ENCODE measurements at places on chromosomes 13 and 19.

DNA sequence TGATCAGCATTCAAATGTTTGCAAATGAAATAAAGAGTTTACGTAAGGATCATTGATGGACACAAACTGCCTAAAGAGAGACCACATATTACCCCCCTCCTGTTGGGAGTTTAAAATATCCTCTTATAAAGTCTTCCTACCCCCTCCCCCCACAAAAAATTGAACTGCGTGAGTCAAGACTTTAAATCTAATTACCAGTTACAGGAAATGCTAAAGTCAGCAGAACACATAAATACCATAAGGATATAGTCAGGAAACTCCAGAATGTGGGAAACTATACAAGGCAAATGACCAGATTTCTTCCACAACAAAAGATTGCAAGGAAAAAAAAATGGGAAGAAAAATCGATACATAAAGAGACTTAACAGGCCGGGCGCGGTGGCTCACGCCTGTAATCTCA, 44.4 kb upstream of the FARP1 start:
- no peak for DNase-seq

- DNase-seq: no peak
Measured at GRCh38 chr19:782185-782877, 14.9 kb upstream of the PTBP1 start.

- no peak for DNase-seq
Measured at GRCh38 chr13:42101821-42102585, 53.6 kb downstream of the DGKH start.

DNA sequence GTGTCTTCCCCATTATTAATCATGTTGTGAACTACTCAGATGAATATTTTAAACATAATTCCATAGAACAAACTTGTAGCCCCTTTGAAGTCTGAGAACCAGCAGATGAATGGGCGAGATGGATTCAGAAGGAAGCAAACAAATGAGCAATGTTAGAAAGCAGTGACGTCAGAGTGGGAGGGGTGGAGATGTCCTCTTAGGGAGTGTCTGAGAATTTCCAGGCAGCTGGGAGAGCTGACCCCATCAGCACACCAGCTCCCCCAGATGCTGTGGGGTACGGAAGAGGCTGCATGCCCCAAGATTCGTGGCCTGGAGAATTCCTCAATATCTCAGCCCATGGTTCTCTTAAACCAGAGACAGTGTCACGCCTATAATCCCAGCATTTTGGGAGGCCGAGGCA, 68.6 kb downstream of the DPF1 start:
- DNase-seq: no peak

DNA sequence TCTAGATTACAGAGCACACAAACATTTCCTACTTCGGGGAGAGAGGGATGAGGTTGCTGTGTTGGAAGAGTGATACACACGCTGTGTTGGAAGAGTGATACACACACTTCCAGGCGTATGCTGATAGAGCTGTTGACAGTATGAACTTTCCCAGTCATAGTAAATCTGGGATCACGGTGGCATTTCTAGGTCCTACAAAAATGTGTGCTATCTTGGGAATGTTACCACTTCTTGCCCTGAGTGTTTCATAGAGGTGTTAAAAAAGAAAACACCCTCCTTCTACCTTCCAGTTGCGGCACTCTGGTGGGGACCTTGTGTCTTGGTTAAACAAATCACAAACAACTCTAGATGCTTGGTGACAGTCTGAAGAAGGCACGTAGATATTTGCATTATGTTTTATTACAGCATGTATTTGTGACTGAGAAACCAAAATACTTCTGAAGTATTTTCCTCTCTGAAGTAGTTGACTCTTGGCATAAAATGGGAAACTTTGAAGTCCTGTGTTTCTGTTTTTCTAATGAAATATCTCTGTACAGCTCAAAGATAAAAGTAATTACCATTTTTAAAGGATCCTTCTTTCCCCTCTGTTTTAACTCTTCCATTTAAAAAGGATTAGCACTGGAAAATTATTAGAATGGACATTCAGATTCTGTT, 52.5 kb downstream of the ARHGAP35 start:
- DNase-seq: no peak

DNA sequence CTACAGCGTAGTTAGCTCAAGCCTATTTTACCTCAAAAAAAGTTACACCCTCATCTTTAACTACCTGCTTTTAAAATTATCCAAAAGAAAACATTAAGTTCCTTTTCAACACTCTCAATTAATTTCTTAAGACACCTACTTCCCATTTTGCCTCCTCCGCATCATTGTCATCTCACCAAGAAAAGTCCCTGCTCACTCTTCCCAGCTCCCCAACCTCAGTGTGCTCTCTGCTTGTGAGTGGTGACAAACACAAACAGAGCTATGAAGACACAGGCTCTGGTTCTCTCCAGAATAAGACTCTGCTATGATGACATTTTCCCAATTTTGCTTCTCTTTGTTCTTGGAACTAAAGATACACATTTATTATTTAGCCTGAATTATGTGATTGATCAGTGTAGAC, 385.1 kb upstream of the HTR2A start:
- DNase-seq: no peak

All from cortex of kidney (tissue), 1 donor.